ENCODE measurements at places on chromosomes 6 and 20. TPM values are rescaled to one million over a fixed set of nuclear protein-coding genes. Genes with fewer than 3 reads are reported as not detected.

Gene ERVFRD-1
- polyA plus RNA-seq, result 0.15 TPM

Gene TFAP2D
- polyA plus RNA-seq, result not detected

Gene NHLRC1
- polyA plus RNA-seq, result 1.5 TPM

Gene PRL
- polyA plus RNA-seq, result not detected

Gene ANGPT4
- not detected for polyA plus RNA-seq

Gene ARHGAP18
- 4.0 TPM for polyA plus RNA-seq

Gene MCM3
- polyA plus RNA-seq, result 59.6 TPM

Gene SMLR1
- polyA plus RNA-seq, result not detected

Gene GLP1R
- polyA plus RNA-seq, result not detected

Gene DUSP22
- polyA plus RNA-seq, result 177 TPM

Gene EEF1A2
- polyA plus RNA-seq, result 0.12 TPM

Gene SDCBP2
- polyA plus RNA-seq, result not detected

Gene AIF1
- polyA plus RNA-seq, result 14.4 TPM

Data from naive B cell (primary cell).